Ovary (tissue), 10 donors: ENCODE measurements at places on chromosomes 7 and 10.

DNA sequence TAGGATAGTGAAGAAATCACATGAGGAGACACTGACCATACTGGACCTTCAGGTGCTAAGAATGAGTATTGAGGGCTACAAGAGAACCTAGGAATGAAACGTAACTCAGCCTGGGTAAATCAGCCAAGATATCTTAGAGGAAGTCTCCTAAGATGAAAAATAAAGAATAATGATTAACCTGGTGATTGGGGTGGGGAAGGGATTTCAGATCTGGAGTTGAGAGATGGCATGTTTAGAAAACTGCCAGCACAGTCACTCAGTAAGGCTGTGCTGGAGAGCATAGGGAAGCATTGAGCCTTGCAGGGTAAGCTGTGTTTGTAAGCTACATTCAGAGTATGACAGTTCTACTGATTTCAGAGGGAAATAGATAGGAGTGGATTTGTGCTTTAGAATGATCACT lies 1.9 kb upstream of the MALRD1 start:
- no peak for DNase-seq

DNA sequence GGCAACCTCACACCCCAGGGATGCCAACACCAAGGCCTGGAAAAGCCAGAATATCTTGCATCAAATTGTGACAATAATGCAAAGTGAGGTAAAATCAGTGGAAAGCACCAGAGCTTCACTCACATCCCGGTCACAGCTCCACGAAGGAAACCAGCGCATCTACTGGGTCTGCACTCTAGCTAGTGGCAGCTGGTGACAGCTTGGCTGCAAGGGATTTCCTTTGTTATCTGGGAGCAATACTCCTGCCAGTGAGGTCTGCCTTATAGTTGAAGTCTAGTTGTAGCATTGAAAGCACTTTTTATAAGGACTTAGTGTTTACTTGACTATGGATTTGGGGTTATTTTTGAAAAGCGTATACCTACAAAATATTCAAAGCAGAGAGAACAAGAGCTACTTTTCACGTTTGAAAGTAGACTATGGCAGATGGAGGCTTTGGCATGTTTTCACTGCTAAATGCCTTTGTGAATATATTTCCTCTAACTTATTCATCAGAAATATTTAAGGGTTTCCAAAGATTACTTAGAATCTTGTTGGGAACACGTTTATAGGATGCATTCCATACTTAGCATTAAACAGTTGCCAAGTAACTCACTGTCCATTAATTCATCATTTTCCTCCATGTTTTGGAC lies 26.1 kb downstream of the WDFY4 start:
- DNase-seq = no peak

DNA sequence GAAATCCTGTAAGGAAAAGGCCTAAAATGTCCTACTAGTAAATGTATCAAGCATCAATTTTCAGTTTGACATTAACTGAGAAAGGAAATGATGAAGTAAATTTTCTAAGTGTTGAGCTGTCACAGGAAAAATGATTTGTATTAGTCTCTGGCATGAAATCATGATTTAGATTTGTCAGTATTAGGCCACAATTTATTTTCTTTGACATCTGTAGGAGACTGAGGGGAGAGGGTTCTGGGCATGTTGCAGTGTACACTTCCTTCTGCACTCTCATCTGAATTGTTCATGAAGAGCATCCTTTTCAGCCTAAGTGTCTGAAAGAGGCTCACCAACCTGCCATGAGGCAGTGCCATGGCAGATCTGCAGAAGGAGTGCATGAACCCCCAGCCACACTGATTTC lies 15.9 kb downstream of the ADRB1 start:
- DNase-seq = no peak

DNA sequence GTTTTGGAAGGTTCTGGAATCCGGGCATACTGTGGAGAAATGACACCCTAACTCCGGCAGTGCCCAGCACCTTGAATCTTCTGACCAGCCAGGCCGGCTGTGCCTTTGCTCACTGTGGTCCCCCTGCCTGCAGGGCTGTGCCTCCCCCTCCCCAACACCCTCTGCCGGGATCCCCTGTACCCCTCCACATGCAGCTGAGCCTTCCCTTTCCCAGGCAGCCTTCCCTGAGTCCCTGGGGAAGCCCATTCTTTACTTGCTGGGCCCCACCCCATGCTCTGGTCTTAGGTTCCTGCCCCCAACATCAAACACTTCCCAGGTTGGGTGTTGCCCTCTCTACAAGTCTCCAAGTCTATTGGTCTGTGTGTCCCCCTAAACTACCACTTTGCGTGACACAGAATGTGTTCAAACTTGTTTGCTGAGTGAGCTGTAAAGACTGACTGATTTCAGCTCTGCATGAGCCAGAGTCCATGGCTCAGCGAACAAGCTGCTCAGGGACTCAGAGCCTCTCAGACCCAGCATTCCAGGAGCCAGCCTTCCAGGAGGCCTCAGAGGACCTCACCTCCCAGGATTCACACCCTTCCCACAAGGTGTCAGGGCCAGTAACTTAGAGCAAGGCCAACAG lies 31.6 kb downstream of the CALML5 start:
- DNase-seq = no peak

- DNase-seq = no peak
Measured at GRCh38 chr10:77955136-77955535, 28.6 kb upstream of the DLG5 start.

DNA sequence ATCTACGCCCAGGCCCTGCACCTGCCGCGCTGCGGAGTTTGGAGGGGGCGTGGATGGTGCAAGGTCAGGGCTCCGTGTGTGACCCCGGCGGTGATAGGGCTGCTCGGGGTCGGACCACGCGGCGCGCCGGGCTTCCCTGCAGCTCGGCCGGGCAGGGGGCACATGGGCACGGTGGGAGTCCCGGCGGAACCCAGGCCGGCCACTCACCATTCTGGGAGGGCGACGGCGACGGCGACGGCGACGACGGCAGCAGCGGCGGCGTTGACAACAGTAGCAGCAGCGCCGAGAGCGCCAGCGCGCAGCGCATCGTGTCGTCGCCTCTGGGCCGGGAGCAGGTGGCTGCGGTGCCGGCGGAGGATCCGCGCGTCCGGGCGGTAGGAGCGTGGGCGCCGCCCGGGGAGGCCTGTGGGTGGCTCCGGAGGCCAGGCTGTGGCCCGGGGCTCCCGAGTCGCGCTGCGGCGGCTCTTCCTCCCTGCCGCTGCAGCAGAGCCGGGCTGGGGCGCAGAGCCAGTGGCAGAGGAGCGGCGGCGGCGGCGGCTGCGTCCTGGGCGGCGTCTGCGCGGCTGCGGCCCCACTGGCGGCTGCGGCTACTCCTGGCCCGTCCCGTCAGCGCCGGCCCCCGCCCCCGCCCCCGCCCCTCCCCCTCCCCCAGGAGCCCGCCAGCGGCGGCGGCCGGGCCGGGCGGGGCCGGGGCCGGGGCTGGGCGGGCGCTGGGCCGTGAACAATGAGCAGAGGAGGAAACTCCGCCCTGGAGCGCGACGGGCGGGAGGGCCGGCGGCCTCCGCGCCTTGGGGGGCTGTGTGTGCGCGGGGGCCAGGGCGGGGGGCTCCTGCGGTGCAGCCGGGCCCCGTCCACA lies at the start of gene PODXL:
Gene PODXL, minus strand, starts transcription at position 576 of the 856 bp plus-strand sequence. Its CDS starts 269 bp downstream, at position 307.
- DNase-seq = peak; percentile 65

DNA sequence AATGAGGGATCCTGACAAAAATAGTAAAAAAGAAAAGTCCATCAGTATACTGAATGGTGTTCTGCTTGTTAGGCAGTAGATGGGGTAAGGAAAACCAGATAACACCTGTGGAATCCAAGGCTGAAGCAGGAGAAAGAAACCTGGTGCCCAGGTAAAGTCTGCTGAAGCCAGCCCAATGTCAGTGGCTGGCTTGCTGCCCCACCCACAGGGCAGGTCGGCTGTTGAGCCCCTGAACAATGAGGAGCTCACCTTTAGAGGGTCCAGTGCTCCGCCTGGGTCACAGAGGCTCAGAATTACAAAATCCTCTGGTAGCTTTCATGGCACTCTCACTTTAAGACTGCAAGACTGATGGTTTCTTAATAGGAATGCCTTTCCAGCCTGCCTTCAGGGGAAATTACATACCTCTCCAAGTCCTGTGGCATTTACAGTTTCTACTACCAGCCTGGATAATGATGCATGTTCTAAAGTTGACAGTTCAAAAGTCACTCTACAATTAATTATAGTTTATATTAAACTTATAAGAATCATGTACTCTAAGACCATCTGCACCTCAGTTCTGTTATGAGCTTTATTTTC lies 23.8 kb downstream of the DHX32 start:
- DNase-seq = no peak

DNA sequence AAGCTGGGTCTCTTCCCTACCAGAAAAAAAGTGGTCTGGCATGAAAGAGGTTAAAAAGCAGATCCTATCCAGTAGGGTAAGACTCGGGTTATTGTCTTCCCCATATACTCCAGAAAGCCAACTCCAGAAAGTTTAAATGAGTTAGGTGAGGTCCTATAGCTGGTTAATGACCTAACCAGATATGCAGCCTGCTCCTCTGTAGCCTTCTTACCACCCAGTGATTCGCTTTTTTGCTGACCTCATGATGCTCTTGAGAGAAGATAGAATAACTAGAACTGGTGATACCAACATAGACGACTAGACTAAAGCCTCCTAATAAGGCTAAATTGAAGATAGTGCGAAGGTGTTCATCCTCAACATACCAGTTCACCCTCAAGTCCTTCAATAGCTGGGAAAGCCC lies 675 bp upstream of the GIMAP1 start:
- DNase-seq = no peak

DNA sequence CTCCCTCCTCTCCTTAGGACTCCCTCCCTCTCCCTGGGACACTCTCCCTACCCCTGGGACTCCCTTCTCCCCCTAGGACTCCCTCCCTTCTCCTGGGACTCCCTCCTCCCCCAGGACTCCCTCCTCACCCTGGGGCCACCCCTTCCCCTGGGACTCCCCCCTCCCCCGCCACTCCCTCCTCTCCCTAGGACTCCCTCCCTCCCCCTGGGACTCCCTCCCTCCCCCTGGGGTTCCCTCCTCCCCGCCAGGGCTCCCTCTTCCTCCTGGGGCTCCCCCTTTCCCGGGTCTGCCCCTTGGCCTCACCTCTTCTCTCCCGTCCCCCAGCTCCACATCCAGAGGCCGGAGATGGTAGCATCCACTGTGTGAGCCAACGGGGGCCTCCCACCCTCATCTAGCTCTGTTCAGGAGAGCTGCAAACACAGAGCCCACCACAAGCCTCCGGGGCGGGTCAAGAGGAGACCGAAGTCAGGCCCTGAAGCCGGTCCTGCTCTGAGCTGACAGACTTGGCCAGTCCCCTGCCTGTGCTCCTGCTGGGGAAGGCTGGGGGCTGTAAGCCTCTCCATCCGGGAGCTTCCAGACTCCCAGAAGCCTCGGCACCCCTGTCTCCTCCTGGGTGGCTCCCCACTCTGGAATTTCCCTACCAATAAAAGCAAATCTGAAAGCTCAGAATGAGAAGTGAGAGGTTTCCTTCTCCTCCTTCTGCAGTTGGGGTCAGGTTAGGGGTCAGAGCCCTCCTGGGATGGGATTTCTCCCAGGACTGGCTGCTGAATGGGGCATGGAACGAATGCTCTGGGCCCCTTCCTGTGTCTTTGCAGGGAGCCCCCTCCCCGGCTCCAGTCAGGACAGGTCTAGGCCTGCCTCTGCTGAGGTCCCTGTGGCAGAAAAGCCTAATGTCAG lies 1.4 kb upstream of the MUC17 start:
- peak; percentile 27 for DNase-seq

GRCh38 chr7:94394437-94395140 lies at the start of gene COL1A2:
TSS of gene COL1A2 (plus strand) at chr7:94394895. CDS start at chr7:94395032, 137 bp downstream.
- DNase-seq = peak; percentile 93

DNA sequence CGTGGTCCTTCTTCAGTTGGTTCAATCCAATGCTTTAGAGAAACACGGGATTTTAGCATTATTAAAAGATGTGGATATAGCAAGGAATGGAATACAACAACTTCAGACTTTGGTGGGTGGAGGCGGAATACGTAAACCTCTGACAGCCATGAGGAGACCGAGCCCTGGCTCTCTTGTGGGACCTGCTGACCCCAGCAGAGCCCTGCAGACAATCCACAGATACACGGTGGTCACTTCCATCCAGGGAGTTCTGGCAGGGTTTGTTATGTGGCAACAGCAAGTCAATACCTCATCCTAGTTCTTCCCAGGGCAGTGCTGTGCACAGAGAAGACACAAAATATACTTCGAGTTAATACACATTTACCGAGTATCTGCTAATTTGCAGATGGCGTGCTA lies 118.5 kb upstream of the DIP2C start:
- DNase-seq = no peak

DNA sequence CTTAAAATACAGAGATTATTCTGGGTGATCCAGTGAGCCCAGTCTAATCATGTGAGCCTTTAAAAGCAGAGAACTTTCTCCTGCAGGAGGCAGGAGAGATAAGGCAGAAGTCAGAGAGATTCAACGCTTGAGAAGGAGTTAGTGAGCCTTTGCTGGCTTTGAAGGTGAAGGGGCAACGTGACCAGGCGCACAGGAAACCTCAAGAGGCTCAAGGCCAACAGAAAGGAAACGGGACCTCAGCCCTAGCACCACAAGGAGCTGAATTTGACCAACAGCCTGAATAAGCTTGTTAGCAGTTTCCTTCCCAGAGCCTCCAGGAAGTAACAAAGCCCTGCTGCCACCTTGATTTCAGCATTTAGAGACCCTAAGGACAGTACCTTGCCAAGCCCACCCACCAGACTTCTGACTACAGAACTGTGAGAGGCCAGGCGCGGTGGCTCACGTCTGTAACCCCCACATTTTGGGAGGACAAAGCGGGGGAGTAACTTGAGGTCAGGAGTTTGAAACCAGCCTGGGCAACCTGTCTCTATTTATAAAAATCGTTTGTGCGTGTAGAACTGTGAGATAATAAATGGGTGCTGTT lies 87.3 kb upstream of the KAT6B start:
- DNase-seq = no peak

DNA sequence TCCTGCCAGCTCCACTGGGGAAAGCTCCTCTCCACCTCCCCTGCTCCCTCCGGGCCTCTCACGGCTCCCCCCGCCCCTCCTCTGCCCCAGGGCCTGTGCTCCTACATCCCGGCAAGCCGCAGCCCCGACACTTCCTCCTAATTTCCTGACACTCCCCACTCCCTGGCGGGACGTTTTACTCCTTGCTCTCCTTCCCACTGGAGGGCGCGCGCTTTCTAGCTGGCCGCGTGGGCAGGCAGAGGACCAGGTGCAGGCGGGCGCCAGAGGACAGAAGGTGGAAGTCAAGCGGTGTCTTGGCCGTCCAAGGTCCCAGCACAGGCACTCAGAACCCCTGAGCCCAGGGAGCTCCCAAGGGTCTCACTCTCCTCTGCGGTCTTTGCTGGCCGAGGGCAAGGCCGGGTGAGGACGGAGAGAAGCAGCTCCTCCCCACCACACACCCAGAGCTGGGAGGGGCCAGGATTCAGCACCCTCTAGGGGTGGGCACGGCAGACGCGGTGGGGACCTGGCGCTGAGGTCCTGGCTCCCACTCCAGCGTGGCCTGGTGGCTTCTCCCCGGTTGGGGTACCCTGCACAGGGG lies 19.1 kb downstream of the ADAM8 start:
- peak; percentile 79 for DNase-seq

GRCh38 chr10:90641731-90642130 lies 216.1 kb downstream of the HTR7 start:
- DNase-seq = no peak
